Effector memory CD4-positive, alpha-beta T cell (primary cell): ENCODE measurements at places on chromosomes 7 and 10.

DNA sequence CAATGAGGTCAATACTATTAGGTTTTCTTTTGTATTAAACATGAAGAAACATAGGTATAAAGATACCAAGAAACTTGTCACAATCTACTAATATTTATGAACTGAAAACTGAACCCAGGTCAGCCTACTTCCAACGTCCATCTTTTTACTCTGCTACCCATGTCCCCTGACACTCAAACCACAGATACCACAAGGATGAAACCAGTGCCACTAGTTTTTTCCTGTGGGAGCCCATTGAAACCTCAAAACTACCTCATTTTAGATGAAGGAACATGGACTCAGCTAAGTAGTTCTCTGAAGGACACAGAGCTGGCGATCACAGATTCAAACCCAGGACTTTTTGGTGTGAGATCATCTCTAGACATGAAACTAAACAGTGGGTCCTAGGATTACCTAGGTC, 6.8 kb downstream of the TET1 start:
- H3K36me3 ChIP-seq, result no peaks in the 10 kb centered on the region
- peaks cover 5% of the 10 kb centered on the region for H3K27me3 ChIP-seq
- DNase-seq, result no peak
- H3K27ac ChIP-seq, result no peak overlapping the region

GRCh38 chr10:77253147-77253545, 384.5 kb downstream of the KCNMA1 start:
- no peaks in the 10 kb centered on the region for H3K27me3 ChIP-seq
- H3K4me1 ChIP-seq, result no peaks in the 10 kb centered on the region
- DNase-seq, result no peak
- H3K27ac ChIP-seq, result no peak overlapping the region

GRCh38 chr10:23543691-23544380, 105.0 kb downstream of the OTUD1 start:
- H3K36me3 ChIP-seq, result no peaks in the 10 kb centered on the region
- H3K27ac ChIP-seq, result no peak overlapping the region
- DNase-seq, result no peak
- no peaks in the 10 kb centered on the region for H3K27me3 ChIP-seq
- H3K4me1 ChIP-seq, result no peaks in the 10 kb centered on the region

GRCh38 chr10:78337016-78337415, 303.4 kb downstream of the RPS24 start:
- no peak overlapping the region for H3K4me3 ChIP-seq
- no peaks in the 10 kb centered on the region for H3K27me3 ChIP-seq
- H3K36me3 ChIP-seq, result no peaks in the 10 kb centered on the region

DNA sequence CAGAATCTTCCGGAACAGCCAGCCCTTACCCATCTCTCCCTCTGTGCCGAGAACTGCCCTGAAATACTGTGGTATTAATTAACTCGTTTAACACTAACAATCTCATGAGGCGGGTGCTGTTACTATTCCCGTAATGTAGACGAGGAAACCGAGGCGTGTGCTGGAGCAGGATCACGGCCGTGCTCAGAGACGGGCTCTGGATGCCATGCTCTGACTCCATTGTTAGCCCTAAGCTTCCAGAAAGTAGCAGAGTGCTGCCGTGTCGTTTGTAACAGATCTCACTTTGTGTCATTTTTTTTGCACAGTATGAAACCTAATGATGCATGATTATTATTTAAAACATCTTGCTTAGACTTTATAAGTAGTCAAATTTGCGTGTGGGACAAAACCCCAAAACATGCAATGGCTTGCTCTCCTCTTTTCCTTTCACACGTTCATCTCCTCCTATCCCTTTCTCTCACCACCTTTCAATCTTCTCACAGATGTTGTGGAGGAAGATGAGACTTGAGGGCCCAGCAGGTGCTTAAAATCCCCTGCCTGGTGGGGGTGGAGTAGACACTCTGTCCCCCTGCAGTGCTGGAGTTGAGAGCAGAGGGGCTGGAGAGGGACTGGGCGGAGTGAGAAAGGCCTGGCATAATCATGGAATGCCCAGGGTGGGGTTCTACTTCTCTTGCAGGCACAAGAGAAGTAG, 482 bp upstream of the ACTR3C start:
- H3K27me3 ChIP-seq, result no peaks in the 10 kb centered on the region
- no peak for DNase-seq
- H3K4me1 ChIP-seq, result peaks cover 16% of the 10 kb centered on the region
- H3K36me3 ChIP-seq, result peaks cover 14% of the 10 kb centered on the region
- peak overlapping the region; percentile 82 for H3K4me3 ChIP-seq
- H3K27ac ChIP-seq, result peak overlapping the region; percentile 79

GRCh38 chr10:128820663-128821062, 646.4 kb upstream of the MGMT start:
- DNase-seq, result no peak
- no peaks in the 10 kb centered on the region for H3K27me3 ChIP-seq
- no peak overlapping the region for H3K4me3 ChIP-seq
- no peak overlapping the region for H3K27ac ChIP-seq
- no peaks in the 10 kb centered on the region for H3K36me3 ChIP-seq
- H3K4me1 ChIP-seq, result no peaks in the 10 kb centered on the region

- H3K27ac ChIP-seq, result no peak overlapping the region
- no peak overlapping the region for H3K4me3 ChIP-seq
- no peaks in the 10 kb centered on the region for H3K27me3 ChIP-seq
- H3K4me1 ChIP-seq, result no peaks in the 10 kb centered on the region
- no peak for DNase-seq
Observed at GRCh38 chr7:81074406-81074805, 155.6 kb upstream of the SEMA3C start.

DNA sequence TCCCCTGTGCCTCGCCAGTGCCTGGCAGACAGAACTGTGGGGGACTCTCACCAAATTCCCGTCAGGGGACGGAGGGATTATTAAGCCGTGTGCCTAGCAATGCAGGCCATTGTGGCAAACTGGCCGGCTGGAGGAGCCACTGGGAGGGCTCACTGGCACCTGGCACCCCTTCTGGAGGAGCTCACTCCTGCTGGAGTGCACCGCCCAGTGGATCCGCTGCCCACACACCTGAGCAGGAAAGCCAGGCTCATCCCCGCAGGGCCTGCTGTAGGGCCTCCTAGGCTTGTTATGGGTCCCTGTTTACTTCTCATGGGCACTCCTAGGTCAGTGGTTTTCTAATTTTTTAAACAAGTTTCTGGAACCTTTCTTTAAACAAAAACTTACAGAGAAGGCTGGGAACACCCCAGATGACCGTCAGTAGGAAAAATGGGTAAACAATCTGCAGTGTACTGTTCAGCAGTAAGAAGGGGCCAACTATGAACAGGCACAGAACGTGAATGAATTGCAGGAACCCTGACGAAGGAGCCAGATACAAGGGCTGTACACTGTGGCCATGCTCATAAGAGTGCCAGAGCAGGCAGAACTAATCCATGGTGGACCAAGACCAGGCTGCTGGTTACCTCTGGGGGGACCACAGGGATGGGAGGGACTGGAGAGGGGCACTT, 64.8 kb downstream of the LANCL2 start:
- no peak overlapping the region for H3K27ac ChIP-seq
- no peak for DNase-seq
- no peaks in the 10 kb centered on the region for H3K36me3 ChIP-seq
- no peaks in the 10 kb centered on the region for H3K4me1 ChIP-seq

DNA sequence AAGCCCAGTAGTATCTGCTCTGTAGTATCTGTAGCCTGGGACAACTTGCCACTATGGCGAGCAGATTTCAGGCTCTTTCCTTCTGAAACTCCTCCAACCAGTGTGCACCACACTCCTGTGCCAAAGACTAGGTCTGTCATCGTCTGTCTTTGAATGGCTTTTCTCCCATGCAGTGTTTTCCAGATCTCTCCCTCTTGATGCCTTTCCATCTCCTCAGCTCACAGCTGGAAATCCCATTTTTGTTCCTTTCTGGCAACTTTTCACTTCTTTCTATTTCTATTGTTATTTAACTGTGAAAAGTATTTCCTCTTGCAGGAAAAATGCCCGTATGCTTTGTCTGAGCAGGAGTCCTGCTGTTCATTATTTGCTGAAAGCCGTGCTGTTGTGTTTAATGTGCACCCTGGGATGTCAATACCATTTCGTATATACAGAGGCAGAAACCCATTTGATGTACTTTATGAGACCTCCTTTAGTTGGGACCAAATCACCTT, 373.7 kb downstream of the PHTF2 start:
- no peak overlapping the region for H3K27ac ChIP-seq
- H3K27me3 ChIP-seq, result no peaks in the 10 kb centered on the region
- H3K4me1 ChIP-seq, result no peaks in the 10 kb centered on the region
- H3K4me3 ChIP-seq, result no peak overlapping the region
